T-cell (primary cell): ENCODE measurements at places on chromosomes 5 and 9. TPM values are rescaled to one million over a fixed set of nuclear protein-coding genes. Genes with fewer than 3 reads are reported as not detected.

GRCh38 chr5:11878814-11879213, 25.4 kb downstream of the CTNND2 start:
- no peak for DNase-seq

- no peak for DNase-seq
Measured at GRCh38 chr9:134909511-134910481, 7.9 kb downstream of the FCN1 start.

GRCh38 chr5:119319401-119319800, 36.4 kb upstream of the TNFAIP8 start:
- no peak for DNase-seq

- no peak for DNase-seq
Measured at GRCh38 chr9:111712369-111712768, 51.0 kb downstream of the GNG10 start.

DNA sequence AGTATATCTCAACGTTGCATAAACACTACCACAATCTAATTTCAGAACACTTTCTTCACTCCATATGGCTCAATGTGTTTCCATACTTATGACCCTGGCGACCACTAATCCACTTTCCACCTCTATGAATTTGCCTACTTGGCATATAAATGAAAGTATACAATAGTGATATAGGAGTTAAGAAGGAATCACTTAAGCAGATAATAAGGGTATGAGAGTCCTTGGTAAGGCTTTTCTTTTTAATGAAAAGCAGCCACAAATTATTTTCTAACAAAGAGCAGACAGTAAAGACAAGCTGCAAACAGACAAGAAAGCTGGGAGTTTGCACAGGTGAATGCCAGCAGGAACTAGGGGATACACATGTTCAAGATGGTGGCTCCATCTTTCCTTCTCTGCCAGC, 615.1 kb upstream of the NUDT12 start:
- DNase-seq, result no peak

- no peak for DNase-seq
Measured at GRCh38 chr9:120941046-120941770, 14.6 kb upstream of the TRAF1 start.

GRCh38 chr5:34844106-34844505, 5.1 kb downstream of the TTC23L start:
- DNase-seq, result no peak

GRCh38 chr5:5266297-5266696, 126.2 kb downstream of the ADAMTS16 start:
- no peak for DNase-seq

GRCh38 chr5:158811350-158811749, 288.4 kb downstream of the EBF1 start:
- no peak for DNase-seq

GRCh38 chr9:81083854-81084512, 605.4 kb downstream of the TLE1 start:
- no peak for DNase-seq

- DNase-seq, result no peak
Measured at GRCh38 chr9:91746357-91746756, 203.7 kb downstream of the ROR2 start.

- peak; percentile 97 for DNase-seq
Measured at GRCh38 chr9:32572900-32573523, at the start of gene NDUFB6. TSS of gene NDUFB6 (minus strand) at chr9:32573159. CDS start at chr9:32573060, 99 bp downstream.

GRCh38 chr5:146767534-146767933, 111.0 kb downstream of the PPP2R2B start:
- DNase-seq, result no peak

DNA sequence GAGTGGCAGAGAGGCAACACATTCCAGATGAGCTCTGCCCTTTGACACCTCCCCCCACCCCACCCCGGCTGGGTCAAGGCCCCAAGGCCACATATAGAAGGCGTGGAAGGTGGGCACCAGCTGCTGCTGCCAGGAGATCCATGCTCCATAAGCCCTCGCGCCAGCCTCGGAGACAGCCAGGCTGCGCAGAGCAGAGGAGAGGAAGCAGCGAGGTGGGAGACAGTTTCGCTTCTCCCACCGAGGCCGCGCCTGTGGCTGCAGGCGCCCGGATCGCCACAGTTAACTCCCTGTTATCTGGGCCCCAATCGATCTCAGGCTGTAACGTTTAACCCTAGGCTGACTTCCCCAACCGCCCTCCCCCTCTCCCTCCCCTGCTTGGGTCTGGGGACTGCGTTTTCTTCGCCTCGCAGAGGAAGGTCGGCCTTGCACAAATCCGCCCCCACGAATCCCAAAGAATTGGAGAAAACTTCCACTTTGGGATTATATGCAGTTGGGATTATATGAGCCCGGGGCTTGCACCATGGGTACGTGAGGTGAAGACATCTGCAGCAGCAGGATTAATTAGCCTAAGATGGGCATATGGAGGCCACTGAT, 1.1 kb upstream of the CXXC5 start:
- no peak for DNase-seq

DNA sequence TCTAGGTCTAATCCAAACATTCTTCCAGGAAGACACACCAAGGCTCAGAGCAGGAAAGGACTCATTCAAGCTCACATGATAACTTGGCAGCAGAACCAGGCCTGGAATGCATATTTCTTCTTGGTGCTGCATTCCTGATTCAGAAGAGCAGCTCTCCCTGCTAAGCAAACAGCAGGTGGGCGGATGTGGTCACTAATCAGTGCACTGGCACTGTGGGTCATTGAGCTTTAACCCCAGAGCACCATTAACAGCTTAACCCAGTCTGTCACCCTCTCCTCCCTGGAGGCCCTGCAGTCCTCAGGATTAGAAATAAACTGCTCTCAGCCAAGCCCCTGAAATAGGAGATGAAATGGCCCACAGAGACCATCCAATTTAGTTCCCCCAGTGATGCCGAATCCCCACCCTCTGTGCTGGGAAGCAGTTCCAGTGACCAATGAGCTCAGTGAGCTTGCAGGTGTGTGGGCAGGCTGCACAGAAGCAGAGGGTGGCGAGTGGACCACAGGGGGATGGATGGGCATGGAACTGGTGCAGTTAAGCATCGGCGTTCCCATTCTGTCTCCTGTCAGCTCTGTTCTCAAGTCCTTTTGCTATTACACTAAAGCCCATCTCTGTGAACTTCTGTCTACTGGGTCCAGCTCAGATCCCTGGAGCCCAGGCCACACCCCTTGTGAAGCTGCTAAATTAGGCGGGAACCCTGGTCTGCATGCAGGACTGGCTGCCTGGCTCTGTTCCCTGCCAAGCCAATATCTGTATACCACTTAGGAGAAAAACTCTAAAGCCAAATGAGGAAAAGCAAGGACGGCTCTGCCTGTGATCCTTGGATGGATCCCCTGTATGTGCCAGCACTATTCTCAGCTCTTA, 16.6 kb upstream of the MEGF9 start:
- no peak for DNase-seq

GRCh38 chr5:130529511-130530485, 625.5 kb downstream of the CHSY3 start:
- no peak for DNase-seq

The GBGT1 gene
- 10.0 TPM for total RNA-seq

The CDKN2B-AS1 gene
- total RNA-seq, result 1.4 TPM

The MYO10 gene
- not detected for total RNA-seq

The EIF4EBP3 gene
- 13.8 TPM for total RNA-seq

The ZBTB6 gene
- 14.8 TPM for total RNA-seq

The CCT5 gene
- 63.3 TPM for total RNA-seq

The SPATA9 gene
- total RNA-seq, result not detected

The EPB41L4B gene
- total RNA-seq, result 0.16 TPM

The F12 gene
- total RNA-seq, result not detected
